ENCODE measurements at places on chromosomes 7 and 10.

GRCh38 chr10:95279042-95279820 is 11.6 kb downstream of the PDLIM1 start:
- DNase-seq, result no peak

DNA sequence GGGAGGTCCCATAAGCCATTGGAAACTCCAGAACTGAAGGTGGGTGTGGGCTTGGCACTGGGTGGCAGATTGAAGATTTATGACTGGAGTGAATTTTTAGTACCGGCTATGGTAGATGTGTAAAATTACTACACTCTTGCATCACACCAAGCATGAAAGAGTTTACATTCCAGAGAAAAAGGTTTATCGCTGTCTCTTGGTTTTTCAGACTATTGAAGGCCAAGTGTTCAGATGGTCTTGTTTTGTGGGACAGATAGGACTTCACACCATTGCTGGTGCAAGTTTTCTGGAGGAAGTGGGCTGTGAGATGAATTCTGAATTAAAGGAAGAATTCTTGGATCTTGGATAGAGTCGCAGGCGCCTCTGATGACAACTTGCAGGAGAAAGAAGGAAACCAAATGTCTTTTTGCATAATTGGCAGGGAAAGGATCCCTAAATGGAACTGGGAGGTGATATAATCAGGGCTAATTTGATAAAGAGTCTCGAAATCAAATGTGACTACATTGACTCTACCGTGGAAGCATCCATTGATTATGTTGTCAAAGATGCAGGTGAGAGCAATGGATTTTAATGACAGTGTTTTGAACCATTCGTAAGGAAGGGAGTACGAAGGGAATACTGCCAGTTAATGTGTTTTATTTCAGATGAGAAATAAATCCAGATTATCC is 14.2 kb upstream of the NMT2 start:
- DNase-seq, result no peak

DNA sequence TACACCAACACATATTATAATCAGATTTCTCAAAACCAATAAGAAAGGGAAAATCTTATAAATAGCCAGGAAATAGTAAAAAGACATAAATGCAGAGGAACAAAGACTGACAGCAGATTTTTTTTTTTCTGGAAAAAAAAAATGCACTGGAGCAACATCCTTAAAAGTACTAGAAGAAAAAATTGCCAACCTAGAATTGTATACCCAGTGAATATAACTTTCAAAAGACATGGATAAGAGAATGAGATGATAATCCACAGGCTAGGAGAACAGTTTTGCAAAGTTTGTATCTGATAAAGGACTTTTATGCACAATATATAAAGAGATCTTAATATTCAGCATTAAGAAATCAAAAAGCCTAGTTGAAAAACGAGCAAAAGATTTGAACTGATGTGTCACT is 554.0 kb downstream of the AUTS2 start:
- no peak for DNase-seq

- peak; percentile 54 for DNase-seq
Observed at GRCh38 chr10:101830322-101831168, 12.3 kb upstream of the OGA start.

DNA sequence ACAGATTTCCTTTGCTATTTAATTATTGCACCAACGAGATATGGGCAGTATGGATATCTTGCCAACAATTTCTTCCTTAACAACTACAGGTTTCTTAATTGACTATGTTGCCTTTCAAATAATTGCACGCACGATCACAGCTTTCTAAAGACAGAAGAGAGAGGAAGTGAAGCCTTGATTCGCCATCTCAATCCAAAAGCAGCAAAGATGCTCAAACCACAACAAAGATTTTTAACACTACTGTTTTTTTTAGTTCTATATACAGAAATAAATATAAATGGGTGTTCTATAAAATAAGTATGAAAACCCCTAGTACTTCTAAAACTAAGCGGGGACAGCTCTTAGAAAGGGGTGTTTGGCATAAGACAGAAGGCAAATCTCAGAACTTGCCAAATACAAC is 251.3 kb downstream of the SFMBT2 start:
- DNase-seq, result no peak
